ENCODE measurements at places on chromosomes 6 and 20.

DNA sequence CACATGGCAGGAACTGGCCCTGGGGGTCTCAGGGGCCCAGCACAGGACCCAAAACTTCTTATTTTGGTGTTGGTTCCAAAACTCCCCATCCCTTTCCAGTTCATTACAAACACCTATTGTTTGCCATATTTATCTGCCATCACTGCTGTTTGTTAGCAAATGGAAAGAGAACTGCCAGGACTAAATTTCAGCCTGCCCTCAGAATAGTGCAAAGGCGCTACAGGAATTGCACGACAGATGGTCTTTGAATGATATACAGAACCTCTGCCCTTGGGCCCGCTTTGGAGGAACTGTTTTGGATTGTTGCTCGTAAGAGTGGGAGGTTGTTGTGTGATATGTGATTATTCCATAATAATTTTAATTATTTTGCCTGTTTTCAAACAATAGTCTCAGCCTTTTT, 199.0 kb upstream of the FBXL4 start:
- DNase-seq, result no peak

GRCh38 chr6:107641071-107641470, 151.2 kb downstream of the SOBP start:
- DNase-seq, result no peak

- no peak for DNase-seq
These were observed 15.5 kb downstream of the BAG6 start for GRCh38 chr6:31636698-31637596.

- no peak for DNase-seq
These were observed 268.6 kb downstream of the DLL1 start for GRCh38 chr6:170022291-170022722.

All from femur (tissue), 1 donor.